ENCODE measurements at places on chromosomes 3 and 15.

DNA sequence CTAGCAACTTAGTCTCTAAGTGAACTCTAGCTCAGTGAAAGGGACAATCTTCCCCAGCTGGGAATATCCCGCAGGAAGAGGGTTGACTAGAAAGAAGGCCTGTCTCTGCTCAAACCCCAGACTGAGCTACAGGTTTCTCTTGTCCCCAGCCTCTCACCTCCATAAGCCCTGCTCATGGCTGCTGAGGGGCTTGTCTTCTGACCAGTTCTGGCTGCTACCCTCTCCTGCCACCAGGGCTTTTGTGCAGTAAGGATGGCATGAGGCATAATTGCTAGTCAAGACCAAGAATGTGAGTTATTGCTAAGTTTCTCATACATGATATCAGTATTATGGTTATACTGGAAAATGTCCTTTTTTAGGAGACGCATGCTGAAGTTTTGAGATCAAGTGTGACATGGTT, 21.3 kb downstream of the WDR53 start:
- no peak for DNase-seq

DNA sequence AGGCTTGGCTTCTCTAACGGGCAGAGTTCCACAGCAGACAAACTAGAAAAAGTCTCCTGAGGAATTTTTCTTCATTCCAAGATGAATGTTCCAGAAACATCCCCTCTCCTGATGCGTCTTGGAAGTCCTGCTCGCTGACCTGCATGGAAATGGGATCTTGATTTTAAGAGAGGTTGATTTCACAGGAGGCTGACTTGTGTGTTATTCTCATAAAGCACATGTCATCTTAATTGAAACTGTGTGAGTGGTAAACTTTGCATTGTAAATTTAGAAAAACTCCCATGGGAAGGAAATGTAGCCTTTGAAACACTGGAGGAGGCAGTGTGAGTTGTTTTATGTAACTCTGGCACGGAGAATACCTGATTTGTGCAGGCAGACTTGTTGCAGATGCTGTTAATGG, 337.8 kb upstream of the NR2E3 start:
- DNase-seq, result no peak

DNA sequence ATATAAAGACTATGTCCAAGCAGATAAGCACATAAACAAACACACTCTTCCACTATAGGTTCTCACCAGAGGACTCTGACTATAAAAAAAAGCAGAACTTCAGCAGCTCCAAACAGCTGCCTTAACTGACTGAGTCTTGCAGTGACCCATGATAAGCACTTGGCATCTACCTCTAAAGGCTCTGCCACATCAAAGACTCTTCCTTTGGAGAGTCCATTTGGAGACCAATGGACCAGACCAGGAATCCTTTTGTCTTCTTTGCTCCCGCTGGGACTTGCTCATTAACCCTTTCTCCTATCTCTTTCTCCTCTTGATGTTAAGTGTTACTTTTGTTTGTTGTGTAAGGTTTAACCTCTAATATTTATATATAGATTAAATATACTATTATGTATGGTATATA, 424.1 kb downstream of the RSL24D1 start:
- DNase-seq, result no peak

GRCh38 chr3:169110633-169111032, 552.9 kb downstream of the MECOM start:
- DNase-seq, result no peak

GRCh38 chr3:13088028-13089006, 15.1 kb upstream of the IQSEC1 start:
- DNase-seq, result no peak

- DNase-seq, result no peak
These were observed 64.9 kb upstream of the CMTM7 start for GRCh38 chr3:32326795-32327194.

GRCh38 chr15:96130734-96131133, 199.8 kb upstream of the NR2F2 start:
- no peak for DNase-seq

GRCh38 chr3:123246866-123247265, 45.1 kb downstream of the SEC22A start:
- no peak for DNase-seq

DNA sequence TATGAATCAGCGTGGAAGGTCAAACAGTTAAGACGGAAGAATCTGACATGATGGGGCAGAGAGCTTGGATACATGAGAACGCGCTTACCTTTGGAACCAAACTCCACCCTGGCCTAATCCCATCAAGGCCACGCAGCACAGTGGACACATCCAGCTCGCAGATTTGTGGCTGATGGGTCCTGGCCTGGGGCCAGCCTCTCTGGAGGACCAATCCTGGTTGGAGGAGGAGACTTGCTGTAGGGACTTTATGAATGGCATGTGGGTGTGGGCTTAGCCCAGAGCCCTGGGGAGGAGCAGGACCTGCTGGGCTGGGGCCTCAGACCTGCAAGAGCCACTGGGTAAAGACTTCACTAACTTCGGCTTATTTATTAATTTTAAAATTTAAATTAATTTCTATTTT, 73.4 kb upstream of the ANKRD34C start:
- no peak for DNase-seq

DNA sequence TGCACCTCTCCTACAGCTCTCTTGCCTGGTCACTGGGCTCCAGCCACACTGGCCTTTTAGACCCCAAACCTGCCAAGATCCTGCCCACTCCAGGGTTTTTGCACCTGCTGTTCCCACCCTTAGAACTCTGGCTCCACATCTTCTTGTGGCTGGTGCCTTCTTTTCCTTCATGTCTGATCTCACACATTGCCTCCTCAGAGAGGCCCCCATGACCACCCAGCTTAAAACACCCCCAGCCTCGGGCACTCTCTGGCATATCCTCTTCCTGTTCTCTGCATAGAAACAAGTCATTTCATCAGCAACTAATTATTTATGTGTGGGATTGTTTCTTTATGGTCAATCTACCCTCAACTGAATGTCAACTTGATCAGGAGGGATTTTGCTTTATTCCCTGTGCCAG, 14.0 kb upstream of the AMOTL2 start:
- no peak for DNase-seq

DNA sequence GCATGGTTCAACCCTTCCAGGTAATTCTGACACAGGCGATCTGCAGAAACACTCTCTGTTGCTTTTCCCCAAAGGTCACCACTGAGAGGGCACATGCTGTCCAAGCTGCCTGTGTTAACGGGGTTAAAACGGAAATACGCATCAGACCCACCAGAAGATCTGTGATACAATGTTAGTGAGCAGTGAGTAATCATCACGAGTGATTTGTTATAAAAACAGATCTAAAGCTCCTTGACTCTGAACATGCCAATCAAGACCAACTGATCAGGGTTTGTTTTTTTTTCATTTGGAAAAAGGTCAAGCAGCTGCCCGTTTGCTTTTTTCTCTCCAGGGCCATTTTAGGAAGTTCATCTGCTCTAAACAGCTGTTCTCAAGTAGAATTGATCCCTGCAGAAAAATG, 43.2 kb downstream of the FGF12 start:
- no peak for DNase-seq
